ENCODE measurements at places on chromosomes 1 and 21.

DNA sequence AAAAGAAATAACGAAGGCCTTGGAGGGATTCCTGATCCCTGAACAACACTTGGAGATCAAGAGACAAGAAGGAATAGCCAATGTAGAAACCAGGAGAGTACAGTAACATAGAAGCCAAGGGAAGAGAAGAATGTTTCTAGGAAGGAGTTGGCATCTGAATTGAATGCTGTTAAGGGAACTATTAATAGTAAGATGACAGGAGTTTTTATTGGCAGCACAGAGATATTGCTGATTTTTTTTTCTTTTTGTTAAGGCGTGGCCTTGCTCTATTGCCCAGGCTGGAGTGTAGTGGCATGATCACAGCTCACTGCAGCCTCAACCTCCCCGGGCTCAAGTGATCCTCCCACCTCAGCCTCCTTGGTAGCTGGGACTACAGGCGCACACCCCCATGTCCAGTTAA, 9.6 kb upstream of the SFT2D2 start:
- no peak for DNase-seq

DNA sequence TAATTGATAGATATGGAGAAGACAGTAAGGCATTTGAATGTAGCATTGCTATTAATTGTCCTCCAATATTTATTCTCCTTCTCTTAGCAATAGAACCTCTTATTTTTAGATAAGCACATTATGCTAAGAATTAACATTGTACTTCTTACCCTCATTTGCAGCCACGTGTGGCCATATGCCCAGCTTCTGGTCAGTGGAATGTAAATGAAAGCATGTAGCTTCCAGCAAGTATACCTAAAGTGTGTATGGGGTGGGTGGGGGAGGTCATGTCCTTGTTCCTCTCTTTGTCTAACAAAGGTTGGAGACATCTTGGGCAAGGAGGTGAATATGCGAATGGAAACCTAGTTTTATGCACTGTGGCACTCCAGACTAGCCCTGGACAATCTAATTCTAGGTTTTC, 133.6 kb upstream of the HMCN1 start:
- DNase-seq: no peak

GRCh38 chr1:4654764-4655673, 610 bp downstream of the AJAP1 start:
- DNase-seq: no peak

DNA sequence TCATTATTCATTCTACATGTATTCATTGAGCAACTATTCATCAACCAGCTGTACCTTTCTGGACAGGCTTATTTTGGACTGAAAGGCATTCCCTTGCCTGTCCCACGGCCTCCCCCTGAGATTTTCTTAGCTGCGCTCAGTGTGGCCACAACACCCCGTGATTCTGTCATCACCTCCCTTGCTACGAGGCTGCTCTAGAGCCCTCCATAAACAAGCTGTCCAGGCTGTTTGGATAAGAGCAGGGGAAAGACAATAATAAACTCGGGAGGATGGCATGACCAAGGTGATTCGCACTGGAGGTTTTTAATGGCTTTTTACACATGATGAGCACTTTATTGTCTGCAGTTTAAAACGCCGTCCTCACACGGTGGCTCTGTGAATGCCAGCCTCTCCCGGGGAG, 139.7 kb downstream of the ROR1 start:
- peak; percentile 11 for DNase-seq

GRCh38 chr1:81664341-81664740, 136.4 kb upstream of the ADGRL2 start:
- DNase-seq: peak; percentile 55

GRCh38 chr1:53766194-53766742, 27.3 kb upstream of the GLIS1 start:
- DNase-seq: no peak

GRCh38 chr1:206067486-206068227, 14.7 kb downstream of the RHEX start:
- no peak for DNase-seq

- no peak for DNase-seq
Measured at GRCh38 chr1:150560576-150561253, 11.5 kb downstream of the ADAMTSL4 start.

- peak; percentile 93 for DNase-seq
Measured at GRCh38 chr1:9280015-9280860, 12.5 kb upstream of the SPSB1 start.

GRCh38 chr1:244773513-244773912, 61.9 kb upstream of the COX20 start:
- no peak for DNase-seq

- no peak for DNase-seq
Measured at GRCh38 chr1:31650161-31651088, 5.7 kb upstream of the PEF1 start.

GRCh38 chr1:192407206-192407605, 90.4 kb downstream of the RGS21 start:
- DNase-seq: no peak

GRCh38 chr1:199033661-199034060, 394.8 kb downstream of the PTPRC start:
- no peak for DNase-seq

DNA sequence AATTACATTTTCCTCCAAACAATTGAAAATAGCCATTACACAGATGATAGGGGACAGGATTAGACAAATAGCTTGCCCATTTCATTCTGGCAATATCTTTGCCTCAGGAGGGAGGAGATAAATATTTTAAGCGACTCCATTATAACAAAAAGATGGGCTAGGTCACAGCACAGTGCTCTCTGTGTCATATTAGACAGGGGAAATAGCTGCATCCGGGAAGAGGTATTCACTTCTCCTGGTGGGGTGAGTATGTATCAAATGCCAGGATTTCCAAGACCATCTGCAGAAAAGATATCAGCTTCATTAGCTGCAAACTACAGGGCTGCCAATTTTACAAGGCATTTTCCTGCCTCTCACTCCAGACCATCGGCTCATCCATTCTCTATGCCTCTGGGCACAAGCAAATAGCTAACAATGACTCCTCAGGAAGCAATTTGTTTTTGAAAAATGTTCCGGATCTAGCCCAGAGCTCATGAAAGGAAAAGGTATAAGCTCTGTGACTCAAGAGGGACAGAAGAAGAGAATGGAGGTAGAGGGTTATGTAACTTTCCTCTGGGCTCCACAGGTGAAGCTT, 41.9 kb upstream of the ANGPTL7 start:
- DNase-seq: peak; percentile 34

- DNase-seq: no peak
Measured at GRCh38 chr1:2053217-2053616, 3.0 kb downstream of the PRKCZ start.

DNA sequence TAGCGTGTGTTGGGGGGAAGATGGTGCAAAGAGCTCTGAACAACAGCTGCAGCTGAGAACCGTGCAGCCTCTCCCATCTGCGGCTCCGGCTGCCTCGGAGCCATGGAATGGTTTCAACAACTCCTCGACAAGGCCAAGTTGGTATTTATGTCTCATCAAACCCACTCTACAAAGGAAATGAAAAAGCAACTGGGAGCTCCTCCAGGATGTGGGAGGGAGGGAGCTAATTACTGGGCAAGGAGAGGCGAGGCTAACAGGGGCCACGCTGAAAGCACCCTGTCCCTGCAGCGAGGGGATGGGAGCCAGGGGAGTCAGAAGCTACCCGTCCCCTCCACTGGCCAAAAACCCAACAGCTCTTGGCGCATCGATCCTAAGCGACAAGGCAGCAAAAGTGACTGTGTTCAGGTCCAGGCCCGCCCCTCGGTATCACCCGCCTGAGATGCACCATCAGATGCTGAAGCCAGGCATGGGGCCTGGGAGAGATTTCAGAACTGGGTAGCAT, 63.1 kb downstream of the ACOT7 start:
- peak; percentile 82 for DNase-seq

DNA sequence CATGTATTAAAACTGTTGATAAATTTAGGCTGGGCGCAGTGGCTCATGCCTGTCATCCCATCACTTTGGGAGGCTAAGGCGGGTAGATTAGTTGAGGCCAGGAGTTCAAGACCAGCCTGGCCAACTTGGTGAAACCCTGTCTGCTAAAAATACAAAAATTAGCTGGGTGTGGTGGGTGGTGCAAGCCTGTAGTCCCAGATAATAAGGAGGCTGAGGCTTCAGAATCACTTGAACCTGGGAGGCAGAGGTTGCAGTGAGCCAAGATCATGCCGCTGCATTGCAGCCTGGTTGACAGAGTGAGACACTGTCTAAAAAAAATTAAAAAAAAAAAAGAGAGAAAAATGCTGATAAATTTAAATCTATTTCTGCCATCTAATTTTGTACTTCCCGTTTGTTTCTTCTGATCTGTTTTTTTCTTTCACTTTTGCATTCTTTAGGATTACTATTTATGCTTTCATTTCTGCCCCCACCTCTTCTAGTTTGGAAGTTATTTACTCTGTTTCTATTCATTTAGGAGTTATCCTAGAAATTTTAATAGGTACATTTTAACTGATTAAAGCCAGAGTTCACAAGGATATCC, 3.2 kb upstream of the DENND1B start:
- no peak for DNase-seq

- peak; percentile 4 for DNase-seq
Measured at GRCh38 chr1:40161888-40162397, 756 bp downstream of the RLF start.

- peak; percentile 67 for DNase-seq
Measured at GRCh38 chr1:244092293-244092963, 41.3 kb downstream of the ZBTB18 start.

- DNase-seq: no peak
Measured at GRCh38 chr1:36301220-36301619, 4.9 kb upstream of the SH3D21 start.

DNA sequence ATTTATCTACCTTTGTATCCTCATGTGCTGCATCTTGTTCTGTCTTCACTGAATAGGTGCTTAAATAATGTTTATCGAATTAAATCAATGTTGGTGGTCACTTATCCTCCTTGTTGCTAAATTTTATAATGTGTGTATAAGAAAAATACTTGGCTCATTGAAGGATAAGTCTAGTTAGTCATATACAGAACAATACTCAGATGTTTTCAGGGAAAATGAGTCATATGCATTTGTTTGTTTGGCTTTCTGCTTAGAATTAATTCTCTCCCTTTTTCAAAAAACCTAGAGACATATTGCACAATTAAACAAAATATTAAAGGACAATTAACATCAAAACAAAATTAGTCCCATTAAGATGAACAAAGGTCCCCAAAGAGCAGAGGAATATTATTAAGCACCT, 89.0 kb downstream of the UBE2U start:
- no peak for DNase-seq

GRCh38 chr1:29136391-29136915, 12.8 kb upstream of the TMEM200B start:
- DNase-seq: peak; percentile 58

- DNase-seq: peak; percentile 41
Measured at GRCh38 chr21:15908187-15908586, 178.4 kb downstream of the USP25 start.

DNA sequence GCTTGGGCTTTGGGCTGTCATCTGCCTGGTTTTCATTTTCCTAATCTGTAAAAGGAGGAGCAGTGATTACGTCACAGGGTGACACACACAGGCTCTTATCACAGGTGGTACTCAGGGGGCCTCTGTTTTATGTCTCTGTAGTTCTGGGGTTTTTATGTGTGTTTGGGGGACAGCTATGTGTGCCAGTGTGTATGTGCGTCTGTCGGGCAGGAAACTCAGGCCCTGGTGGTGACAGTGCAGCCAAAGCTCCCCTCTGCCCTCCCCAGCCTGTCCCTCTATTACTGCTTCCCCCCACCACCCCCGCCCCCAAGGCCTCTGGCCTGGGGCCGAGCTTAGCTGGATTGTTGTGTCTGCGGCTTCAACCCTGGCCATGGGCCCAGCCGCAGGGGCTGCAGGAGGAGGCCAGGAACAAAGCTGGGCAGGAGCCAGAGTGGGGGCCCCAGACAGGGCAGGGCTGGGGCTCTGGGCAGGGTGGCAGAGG, 13.3 kb downstream of the MFAP2 start:
- DNase-seq: peak; percentile 74

DNA sequence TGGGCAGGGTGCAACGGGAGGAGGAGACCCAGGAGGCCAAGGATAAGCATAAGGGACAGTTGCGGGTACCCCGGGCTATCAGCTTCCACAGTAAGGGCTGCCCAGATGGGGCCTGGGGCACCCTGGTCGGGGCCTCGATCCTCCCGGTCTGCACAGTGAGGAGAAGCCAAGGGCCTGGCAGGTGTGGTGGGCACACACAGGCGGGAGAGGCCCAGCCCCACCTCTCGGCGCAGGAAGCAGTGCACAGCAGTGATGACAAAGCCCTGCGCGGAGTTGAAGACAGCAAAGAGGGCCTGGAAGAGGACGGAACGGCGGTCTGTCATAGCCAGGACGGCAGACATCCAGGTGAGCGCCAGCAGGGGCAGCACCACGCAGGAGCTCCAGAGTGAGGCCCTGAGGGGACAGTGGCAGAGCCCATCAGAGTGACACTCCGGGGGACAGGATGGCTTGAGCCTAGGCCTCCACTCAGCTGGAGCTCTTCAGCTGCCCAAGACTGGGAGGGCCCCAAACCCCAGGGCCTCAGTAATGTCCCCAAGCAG, 29.0 kb upstream of the COL16A1 start:
- DNase-seq: no peak

DNA sequence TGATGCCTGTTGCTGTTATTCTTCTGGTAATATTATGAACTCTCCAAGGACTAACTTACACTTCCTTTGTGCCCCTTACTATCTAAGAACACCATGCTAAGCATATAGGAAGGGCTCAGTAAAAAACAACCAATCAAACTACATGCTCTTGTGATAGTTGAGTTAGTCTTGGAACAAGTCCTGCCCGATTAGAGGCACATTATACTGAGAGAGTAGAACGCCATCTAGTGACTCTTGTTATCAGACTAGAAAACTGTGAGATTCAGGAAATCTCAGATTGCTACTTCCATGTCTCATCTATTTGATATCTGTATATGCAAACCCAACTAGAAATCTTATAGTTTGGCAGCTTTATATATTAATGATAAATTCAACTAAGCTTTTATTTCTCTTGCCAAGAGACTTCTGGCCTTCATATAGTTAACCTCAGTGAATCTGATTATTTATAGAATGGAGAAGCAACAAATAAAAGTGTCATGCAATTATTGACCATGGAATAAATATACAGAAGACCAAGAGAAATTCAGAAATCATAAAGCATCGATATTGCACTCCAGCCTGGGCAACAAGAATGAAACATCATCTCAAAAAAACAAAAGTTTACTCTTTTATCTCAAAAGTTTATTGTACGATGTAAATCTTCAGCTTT, 7.8 kb upstream of the SRRM1 start:
- peak; percentile 83 for DNase-seq

DNA sequence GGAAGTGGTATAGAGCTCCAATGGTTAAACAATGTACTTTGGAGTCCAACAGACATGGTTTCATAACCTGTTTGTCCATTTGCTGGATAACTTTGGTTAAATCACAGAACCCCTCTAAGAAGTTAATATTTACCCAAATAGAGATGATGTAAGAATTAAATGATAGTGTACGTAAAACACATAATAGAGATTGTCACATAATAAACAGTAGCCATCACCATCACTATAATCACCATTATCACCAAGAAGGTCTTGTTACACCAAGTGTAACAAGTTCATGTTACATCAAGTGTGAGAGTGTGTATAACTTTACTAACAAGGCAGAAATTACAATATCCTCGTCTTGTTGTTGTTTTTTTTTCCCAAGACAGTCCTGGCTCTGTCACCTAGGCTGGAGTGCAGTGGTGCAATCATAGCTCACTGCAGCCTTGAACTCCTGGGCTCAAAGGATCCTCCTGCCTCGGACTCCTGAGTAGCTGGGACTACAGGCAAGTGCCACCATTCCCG, 23.3 kb downstream of the NUCKS1 start:
- no peak for DNase-seq

Data from IMR-90 (cell line).